ENCODE measurements at places on chromosomes 11 and 22.

DNA sequence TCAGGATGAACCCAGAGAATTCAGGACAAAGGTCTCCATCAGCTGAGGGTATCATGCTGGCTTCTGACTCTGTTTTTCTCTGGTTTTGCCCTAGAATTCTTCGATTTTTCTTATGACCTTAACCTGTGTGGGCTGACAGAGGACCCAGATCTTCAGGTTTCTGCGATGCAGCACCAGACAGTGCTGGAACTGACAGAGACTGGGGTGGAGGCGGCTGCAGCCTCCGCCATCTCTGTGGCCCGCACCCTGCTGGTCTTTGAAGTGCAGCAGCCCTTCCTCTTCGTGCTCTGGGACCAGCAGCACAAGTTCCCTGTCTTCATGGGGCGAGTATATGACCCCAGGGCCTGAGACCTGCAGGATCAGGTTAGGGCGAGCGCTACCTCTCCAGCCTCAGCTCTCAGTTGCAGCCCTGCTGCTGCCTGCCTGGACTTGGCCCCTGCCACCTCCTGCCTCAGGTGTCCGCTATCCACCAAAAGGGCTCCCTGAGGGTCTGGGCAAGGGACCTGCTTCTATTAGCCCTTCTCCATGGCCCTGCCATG lies 16.8 kb downstream of the SERPING1 start:
- no peak for DNase-seq

DNA sequence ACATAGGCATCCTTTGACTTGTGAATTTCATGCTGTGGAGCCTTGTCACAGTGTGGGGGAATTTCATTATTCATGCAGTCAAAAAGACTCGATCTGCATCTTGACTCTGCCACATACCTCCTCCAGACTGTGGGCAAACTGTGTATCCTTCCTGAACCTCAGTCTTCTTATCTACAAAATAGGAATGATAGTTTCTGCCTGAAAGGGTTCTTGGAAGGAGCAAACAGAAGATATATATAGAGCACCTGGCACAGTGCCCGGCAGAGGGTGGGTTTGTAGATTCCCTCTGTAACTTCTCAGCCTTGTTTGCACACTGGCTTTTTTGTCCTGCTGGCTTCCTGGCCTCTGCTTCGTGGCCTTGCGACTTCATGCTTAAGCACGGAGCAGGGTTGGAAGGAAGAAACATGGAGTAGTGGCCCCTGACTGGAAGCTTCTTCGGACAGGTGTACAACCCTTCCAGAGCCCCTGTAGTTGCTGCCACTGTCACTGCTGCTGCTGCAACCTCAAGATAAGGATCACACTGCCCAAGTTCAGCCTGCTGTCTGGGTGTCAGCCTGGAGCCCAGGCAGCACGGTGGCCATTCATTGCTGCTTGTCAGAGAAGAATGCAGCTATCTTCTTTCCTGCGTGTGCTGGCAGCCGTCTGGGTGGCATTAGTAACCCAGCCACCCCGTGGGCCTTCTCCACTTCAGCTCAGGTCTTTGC lies 106.4 kb downstream of the MICAL2 start:
- no peak for DNase-seq

DNA sequence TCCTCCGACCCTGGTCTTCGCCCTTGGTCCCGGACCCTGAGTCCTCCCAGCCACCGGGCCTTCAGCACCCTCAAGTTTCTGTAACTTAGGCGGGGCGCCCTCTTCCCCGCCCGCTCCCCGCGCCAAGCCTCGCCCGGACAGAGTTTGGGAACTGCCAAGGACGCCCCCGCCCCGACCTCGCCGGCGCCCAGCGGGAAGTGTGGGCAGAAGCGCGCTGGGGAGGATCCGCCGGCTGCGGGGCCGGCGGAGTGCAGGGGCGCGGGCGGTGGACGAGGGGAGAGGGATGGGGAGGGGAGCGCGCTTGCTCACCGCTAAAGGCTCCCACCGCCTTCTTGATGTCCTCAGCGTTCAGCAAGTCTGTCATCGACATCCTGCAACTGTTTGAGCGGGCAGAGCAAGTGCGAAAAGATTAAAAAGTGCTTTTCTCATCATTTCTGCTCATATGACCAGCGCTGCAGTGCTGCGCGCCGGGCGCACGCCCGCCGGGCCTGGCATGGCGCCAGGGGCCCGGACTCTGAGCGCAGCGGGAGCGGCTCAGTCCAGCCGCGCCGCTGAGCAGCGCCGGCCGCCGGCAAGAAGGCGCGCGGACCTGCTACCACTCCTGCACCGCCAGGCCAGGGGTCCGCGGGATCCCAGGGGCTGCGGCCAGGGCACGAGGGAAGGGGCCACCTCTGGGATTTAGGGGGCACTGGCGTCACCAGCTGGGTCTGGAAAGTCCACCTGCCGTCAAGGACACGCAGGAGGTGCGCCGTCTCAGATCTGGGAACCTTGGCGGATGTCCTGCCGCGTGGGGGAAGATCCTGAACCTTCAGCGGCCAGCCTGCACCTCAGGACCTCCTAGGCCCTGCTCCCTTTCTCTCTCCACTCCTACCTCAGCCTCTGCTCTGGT lies at the start of gene PVALB:
Gene PVALB (minus strand): TSS at position 400 of the 889 bp plus-strand sequence. CDS start 30 bp downstream, at position 370.
- DNase-seq: no peak

DNA sequence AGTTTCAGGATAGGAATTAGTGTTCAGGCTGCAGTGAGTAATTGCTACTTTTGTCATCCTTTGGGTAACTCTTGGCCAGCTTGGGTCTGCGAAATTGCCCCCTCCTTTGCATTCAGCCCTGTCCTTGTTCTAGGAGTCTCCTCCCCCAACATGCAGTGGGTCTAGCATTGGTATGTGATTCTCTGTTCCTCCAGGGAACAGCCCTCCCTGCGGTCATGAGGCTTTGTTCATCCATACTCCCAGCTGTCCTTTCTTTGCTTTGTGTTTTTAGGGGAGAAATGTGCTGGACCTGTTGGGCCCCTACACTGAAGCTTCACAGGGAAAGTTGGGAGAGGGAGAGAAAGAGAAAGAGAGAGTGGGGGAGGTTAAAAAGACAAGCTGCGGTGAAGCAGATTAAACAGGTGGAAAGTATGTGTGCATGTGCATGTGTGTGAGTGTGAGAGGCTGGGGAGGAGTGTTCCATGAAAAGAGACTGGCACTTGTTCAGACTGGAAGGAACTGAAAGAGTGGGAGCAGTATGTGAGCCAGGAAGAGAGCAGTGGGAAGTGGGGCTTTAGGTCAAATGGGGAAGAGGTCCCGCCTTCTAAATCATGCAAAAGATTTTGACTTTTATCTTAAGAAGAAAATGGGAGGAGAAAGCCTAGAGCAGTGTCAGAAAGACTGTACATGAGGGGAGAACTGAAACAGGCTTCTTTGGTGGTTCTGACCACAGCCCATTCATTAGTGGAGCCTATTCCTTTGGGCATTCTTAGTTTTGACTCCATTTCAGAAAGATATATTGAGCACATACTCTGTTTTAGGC lies 17.9 kb upstream of the SESN3 start:
- no peak for DNase-seq

DNA sequence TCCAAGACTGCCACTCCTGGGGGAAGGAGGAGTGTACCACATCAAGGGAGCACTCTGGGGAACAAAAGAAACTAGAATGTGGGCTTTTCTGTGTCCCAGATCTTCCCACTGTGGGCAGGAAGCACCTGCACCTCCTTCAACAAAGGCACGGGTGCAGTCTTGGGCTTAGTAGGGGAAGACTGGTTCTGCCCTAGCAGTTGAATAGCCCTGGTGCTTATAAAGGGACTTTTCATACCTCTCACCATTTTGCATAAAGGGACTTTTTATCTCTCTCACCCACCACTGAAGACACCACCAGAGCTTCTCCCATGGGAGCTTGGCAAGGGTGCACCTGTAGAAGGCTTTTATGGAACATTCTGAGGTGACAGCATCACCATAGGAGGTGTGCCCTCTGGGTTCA lies 65.8 kb upstream of the MS4A8 start:
- no peak for DNase-seq

DNA sequence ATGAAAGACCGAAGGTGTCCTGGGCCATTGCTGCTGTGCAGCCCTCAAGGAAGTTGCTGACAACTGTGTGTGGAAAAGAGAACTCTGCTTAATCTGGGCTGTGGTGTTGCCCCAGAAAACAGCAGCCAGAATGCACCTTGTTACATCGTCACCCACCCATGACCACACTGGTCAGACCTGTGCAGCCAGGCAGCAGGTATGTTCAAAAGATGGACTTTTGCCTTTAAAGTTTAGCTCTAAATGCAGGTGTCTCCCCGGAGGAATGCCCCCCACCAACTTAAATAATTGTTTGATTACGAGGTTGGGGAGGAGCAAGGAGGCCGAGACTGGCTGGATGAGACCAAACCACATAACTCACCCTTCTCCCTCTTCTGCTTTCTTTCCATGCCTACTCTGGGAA lies 15.3 kb upstream of the POLA2 start:
- no peak for DNase-seq

GRCh38 chr11:22674470-22675439 lies 8.3 kb downstream of the GAS2 start:
- DNase-seq: no peak

DNA sequence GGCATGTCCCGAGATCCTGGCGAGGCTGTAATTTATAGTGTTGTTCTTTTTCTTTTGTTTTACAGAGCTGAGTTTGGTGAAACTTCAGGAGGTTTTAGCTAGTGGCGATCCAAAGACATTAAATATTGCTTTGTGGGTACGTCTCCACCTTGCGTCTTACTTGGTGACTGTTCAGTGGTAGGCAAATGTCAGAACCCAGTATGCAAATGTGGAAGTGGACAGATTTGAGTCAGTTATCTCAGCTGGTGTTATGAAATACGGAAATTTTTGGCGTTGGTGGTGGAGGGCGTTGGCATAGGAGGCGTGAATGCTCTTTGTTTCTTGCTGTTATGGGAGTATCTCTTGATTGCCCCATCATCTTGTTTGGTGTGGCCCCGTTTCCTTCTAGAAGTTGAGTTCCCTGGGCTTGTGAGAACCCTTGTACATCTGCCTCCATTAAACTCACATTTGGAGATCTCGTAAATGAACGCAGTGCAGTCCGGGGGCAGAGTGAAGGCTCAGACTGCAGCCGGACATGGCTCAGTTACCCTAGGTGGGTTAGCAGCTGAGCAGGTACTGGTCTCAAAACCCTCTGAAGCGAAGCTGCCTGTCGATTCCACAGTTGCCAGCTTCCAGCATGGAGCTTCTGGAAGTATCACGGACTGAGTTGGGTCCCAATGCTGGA lies 39.9 kb downstream of the PTPRJ start:
- DNase-seq: no peak

DNA sequence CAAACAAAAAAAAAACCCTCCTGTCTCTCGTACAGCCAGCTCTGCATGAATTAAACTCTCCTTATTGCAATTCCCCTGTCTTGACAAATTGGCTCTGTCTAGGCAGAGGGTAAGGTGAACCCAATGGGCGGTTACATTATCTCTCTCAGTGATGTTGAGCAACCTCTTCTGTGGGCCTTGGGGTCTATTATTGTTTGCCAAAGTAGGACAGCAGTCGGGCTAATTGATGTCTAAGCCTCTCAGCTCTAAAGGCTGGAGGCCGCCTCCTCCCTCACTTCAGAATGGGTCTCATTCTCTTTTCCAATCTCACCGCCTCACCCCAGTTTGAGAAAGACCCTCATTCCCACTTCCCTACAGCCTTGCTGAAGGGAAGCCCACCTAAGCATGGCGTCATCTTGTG lies 1.3 kb upstream of the SLC25A45 start:
- no peak for DNase-seq

GRCh38 chr11:73151416-73151815 lies 9.3 kb upstream of the FCHSD2 start:
- DNase-seq: no peak

DNA sequence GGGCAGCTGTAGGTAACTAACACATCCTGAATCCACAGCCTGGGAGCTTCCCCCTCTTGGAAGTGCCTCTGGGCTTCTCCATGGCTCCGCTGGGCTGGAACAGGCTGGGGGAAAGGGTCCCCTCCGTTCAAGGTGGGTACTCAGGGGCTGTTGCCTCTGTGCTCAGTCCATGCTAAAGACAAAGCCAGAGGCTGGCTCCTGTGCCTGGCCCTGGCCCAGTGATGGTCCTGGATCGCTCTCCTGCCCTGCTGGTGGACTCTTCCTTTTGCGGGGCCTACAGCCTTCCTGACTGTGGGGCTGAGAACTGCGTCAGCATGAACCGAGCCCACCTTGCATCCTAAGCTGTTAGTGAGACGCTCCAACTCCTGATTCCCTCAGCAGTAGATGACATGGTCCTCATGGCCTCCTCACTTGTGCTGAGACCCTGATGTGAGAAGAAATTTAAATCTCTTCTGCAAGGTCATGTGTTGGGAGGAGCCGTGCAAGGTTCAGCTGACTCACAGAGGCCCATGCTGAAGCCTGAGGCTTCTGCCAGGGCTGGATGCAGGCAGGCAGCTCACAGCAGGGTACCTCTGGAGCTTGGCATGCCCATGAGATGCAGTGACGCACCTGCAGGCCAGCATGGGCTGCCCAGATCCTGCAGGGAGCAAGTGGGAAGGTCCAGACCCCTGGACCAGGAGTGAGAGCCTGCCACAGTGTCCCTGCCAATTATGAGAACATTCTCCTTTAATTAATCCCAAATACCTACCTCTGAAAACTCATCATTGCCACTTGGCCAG lies 1285.5 kb downstream of the TBC1D22A start:
- DNase-seq: no peak

GRCh38 chr11:95035316-95035715 lies 10.3 kb downstream of the KDM4E start:
- DNase-seq: no peak

DNA sequence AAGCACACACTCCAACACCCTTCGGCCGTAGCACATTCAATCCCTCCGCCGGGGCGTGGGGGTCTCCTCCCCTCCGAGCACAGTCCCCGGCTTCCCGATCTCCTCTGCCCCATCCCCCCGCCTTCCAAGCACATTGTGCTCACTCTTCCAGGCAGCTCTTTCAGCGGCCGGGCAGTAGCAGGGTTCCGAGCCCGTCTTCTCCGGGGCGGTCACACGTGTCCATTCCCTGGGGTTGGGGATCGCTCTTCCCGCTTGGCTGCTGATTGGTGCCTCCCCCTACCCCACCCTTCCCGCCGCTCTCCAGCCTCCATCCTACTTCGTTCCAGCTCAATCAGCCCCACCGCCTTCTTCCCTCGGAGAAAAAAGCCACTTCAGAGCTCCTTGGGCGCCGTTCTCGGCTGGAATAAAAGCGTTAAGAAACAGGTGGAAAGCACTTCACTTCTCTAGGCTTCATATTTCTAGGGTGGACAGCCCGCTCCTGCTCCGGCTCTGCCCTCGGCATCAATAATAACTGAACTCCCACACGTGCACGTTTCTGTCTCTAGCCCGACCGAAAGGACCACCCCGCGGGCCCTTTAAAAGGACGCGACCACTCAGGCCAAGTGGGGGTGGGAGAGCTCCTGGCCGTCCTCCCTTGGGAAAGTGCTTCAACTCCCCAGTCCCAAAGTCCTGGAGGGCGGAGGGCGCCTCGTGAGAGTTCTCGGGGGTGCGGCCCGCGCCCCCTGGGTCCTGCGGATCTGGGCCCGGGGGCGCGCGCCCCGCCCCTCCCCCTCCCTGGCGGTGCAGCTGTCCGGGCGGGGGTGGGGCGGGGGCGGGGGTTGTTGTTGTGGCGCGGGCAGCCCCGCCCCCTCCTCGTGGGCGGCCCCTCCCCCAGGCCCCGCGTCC lies 464 bp upstream of the CECR2 start:
- DNase-seq: peak; percentile 82

DNA sequence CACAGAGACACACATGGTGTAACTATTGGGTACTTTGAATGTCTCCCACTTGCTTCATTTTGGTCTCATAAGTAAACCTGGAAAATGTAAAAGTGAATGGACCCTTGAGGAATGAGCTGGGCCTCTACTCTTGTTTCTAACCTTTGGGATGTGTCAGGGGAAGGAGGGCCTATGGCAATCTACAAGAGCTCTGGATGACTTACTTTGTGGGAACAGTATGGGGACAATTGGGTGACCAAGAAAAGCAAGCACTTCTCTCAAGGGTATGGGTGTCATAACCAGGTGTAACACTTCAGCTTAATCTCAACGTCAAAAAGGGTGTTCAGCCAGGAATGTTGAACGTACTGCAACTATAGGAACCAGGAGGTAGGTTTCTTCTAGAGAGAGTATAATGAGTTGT lies 144.0 kb downstream of the OPCML start:
- DNase-seq: no peak
